ENCODE measurements at places on chromosomes 5 and 9. TPM values are rescaled to one million over a fixed set of nuclear protein-coding genes. Genes with fewer than 3 reads are reported as not detected.
A peak's percentile ranks its signal among the peaks of the same experiment; 100 is the strongest.

DNA sequence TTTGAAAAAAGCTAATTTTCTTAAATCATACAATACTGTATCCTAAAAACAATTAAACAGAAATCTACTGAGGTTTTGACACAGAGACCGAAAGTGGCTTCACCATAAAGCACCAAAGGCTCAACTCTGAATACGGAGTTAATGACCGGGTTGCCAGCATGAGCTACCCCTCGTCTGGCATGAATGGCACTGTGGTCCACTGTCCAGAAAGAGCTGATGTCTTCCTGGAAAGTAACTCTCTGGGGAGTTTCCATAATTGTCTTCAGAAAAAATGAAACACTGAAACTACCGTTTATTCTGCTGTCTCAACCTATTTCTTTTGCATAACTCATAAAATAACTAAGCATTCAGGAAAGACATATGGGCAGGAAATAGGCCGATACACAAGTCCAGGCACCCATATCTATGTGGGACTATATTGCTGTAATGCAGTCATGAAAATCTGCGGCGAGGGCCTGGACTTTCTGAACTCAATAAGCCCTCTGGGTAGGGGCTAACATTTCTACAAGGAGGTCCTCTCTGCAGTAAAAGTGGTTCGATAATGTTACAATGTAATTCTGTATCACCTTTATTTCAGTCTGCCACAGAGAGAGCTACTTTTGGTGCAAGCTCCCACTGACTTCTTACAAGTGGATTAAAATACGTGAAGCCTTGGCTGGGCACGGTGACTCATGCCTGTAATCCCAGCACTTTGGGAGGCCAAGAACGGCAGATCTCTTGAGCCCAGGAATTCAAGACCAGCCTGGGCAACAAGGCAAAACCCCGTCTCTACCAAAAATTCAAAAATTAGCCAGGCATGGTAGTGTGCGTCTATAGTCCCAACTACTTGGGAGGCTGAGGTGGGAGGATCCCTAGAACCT, 52.4 kb downstream of the ANKH start:
- DNase-seq = no peak

- DNase-seq = no peak
These were observed 121.1 kb upstream of the IRX4 start for GRCh38 chr5:2003690-2004365.

GRCh38 chr9:97307500-97308163, at the start of gene CCDC180:
CCDC180 (plus strand) TSS chr9:97307659; CDS start chr9:97308064, 405 bp downstream.
- DNase-seq = peak; percentile 40

GRCh38 chr5:32020946-32021345, 153.2 kb downstream of the GOLPH3 start:
- no peak for DNase-seq

- no peak for DNase-seq
These were observed 53.0 kb downstream of the BNC2 start for GRCh38 chr9:16817514-16817913.

DNA sequence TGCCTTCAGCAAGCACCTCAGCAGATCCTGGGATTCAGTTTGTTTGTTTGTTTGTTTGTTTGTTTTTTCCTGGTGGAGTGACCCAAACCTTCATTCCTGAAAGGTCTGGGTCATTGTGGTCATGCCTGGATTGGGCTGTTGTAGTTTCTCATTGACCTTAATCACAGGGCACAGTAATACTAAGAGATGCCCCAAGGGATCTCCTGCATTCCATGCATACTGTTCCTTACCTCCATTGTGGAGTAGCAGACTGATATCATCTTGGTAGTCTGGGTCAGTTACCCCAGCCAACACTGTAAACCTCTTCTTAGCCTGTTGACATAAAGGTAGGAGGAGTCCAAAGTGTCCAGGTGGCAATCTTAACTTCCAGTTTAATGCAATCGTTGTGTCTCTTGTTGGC, 1466.7 kb upstream of the CDH9 start:
- DNase-seq = no peak

GRCh38 chr5:180059326-180059725, 12.2 kb downstream of the RNF130 start:
- no peak for DNase-seq

DNA sequence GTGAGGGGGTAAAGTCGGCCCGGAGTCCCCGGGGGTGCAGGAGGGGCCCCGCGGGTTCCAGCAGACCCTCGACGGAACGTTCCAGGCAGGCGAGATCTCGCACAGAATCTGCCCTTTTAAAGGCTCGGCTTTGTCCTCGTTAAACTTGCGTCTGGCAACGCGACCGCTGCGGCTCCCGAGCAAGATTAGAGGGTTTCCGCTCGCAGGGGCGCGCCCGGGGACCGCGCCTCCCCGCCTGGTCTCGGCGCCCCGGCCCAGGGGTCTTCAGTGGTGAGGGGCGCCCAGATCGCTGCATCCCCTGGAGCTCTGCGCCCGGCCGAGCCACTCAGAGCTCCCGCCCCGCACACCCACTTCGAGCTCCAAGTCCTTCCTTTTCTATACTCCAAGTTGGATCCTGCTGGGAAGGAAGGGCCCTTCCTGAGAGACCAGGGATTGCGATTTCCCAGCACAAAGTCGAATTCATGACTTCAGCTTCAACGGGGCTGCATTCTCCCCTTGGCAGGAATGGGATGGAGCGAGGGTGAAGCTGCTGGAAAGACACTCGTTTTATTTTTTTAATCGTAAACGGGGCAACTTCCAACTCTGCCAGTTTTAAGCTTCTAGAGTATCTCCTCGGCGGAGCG, 11.3 kb downstream of the PROP1 start:
- DNase-seq = no peak

- DNase-seq = no peak
These were observed 41.0 kb upstream of the FBN2 start for GRCh38 chr5:128579093-128579492.

- DNase-seq = no peak
These were observed 211.0 kb downstream of the SNX18 start for GRCh38 chr5:54728588-54728915.

- DNase-seq = no peak
These were observed 76.0 kb upstream of the TBCA start for GRCh38 chr5:77852068-77852513.

GRCh38 chr9:128091144-128091543, 23.1 kb downstream of the SLC25A25 start:
- DNase-seq = peak; percentile 75

GRCh38 chr5:150700594-150701377, at the start of gene RBM22:
RBM22 (minus strand) TSS chr5:150701062; CDS start chr5:150700985, 77 bp downstream.
- peak; percentile 96 for DNase-seq

DNA sequence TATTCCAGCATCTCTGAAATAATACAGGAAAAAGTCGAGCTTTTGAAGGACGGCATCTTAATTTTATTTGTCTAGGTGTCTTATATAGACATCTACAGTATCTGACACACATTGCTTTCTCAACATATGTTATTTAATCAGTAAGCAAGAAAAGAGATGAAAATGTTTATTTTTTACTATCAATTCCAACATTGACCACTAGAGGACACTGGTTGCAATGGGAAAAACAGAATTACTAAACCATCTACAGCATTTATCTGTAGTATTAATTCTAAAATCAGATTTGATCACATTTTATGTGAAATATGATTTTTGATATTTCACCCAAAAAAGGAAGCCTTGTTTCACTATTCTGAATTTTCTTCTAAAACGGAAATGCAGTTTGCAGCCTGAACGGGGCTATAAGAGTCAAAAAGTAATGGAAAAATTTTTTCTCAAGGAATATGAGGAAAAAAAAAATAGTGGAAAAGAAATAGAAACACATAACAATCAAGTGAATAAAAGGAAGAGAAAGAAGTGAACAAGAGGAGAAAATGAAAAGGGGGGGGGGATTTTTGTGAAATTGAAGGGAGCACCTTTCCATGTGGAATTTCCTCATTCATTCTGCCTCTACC, 98.6 kb downstream of the OSTF1 start:
- DNase-seq = no peak

- DNase-seq = no peak
These were observed 121.8 kb upstream of the SPIN1 start for GRCh38 chr9:88266416-88266815.

GRCh38 chr5:79386679-79387078, 127.3 kb downstream of the HOMER1 start:
- no peak for DNase-seq

GRCh38 chr5:124819201-124819600, 72.8 kb upstream of the ZNF608 start:
- DNase-seq = no peak

DNA sequence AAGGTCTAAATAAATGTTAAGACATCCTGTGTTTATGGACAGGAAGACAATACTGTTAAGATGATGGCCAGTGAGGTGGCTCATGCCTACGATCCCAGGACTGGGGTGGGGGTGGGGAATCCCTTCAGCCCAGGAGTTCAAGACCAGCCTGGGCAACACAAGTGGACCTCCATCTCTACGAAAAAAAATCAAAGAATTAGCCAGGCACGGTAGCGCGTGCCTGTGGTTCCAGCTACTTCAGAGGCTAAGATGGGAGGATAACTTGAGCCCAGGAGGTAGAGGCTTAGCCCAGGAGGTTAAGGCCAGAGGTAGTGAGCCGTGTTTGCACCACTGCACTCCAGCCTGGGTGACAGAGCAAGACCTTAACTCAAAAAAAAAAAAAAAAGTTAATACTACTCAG, 5.3 kb downstream of the ROR2 start:
- DNase-seq = no peak

GRCh38 chr5:164234321-164234720, 728.9 kb downstream of the MAT2B start:
- no peak for DNase-seq

DNA sequence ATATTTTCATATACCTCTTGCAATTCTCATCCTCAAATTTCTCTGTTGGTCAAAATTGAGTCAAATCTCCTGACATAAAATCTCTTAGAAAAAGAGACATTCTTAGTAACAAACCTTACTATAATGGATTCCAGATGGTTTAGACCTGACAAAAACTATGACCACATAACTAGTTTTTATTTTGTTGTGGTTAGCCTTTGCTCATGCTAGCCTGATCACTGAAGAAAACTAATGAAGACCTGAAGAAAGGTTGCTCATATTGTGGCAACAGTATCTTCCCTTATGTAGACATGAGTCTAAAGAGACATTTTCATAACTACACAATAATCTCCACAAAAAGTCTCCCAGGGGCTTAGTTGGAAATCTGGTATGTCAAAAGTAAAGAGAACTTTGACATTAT, 274.1 kb upstream of the TMEM161B start:
- no peak for DNase-seq

GRCh38 chr5:150064681-150065220, 21.6 kb downstream of the CSF1R start:
- no peak for DNase-seq

DNA sequence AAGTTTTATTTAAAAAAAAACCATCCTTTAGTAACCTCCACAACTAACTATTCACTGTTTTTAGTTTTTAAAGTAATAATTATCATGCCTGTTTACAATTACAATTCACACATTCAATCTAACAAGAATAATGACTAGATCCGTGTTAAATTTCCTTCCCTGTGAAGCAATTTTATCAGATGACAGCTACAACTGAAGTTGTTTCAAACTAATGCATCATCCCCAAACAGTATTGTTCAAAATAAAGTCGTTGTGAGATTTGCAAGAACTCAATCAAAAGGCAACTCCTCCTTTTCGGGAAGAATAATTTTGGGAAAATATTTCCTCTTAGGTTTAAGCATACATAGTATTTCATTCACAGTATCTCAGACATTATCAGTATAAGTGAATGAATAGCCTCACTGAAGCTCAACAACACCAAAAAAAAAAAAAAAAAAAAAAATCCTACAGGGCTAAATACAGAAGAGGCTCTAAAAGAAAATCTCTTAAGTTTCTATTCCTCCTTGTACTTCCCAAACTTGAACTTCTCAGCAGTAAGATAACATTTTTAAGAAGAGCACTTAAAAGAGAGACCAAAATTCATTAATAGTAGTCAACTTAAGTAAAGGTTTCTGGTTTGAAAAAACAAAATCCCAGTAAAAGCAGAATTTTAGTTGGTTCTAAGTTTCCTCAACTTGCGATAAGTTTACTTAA, 9.4 kb downstream of the C9orf72 start:
- no peak for DNase-seq

- DNase-seq = no peak
These were observed 3.7 kb upstream of the PAPPA start for GRCh38 chr9:116149844-116150243.

DNA sequence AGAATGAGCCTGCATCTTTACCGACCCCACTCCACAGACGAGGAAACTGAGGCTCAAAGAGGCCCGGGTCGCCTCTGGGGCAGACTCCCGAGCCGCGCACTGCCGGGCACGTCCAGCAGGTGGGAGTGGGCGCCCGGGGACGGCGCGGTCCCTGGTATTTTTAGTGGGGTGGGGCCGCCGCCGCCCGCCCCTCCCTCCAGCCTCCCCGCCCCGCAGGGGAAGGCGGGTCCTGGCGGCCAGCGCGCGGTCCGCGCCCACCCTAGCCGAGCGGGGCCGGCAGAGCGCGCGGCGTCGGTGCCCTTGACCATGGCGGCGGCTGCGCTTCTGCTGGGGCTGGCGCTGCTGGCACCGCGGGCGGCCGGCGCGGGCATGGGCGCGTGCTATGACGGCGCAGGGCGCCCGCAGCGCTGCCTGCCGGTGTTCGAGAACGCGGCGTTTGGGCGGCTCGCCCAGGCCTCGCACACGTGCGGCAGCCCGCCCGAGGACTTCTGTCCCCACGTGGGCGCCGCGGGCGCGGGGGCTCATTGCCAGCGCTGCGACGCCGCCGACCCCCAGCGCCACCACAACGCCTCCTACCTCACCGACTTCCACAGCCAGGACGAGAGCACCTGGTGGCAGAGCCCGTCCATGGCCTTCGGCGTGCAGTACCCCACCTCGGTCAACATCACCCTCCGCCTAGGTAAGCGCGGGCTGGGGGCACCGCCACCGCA, at the start of gene LAMC3:
Gene LAMC3, plus strand, starts transcription at position 266 of the 710 bp plus-strand sequence. Its CDS starts 41 bp downstream, at position 307.
- no peak for DNase-seq

DNA sequence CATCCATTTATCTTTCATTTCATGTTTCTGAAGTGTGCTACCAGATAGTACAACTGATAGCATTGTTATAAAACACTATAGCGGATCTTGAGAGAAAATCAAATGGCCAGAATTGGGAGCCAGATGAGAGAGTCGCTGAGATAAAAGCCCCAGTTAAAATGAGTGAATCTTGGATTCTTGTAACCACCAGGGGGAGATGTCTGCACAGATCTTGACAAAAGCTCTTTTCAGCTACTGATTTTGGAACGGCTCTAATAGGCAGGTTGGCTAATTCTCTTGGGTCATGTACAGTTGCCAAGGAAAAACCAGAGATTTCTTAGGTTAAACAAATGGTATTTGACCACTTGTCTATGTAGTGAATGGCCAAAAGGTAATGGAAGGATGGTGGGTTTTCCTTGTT, 21.7 kb downstream of the F2RL2 start:
- no peak for DNase-seq

GRCh38 chr5:34676416-34676815, 20.3 kb downstream of the RAI14 start:
- DNase-seq = no peak

GRCh38 chr5:154220625-154221024, 30.1 kb downstream of the GALNT10 start:
- DNase-seq = no peak

RALGDS gene
- 33.1 TPM for total RNA-seq

C5orf58 gene
- total RNA-seq = not detected

FBLL1 gene
- total RNA-seq = not detected

CARTPT gene
- not detected for total RNA-seq

CCL27 gene
- total RNA-seq = not detected

GARIN3 gene
- not detected for total RNA-seq

F12 gene
- not detected for total RNA-seq

SLC36A3 gene
- not detected for total RNA-seq

ENTPD2 gene
- 2.1 TPM for total RNA-seq

HAVCR2 gene
- total RNA-seq = 2.8 TPM

TRAF1 gene
- 2.4 TPM for total RNA-seq

GKAP1 gene
- 25.3 TPM for total RNA-seq

ZDHHC11 gene
- 40.1 TPM for total RNA-seq

SLC6A19 gene
- total RNA-seq = not detected

OTULINL gene
- total RNA-seq = 3.1 TPM
